CD4-positive, alpha-beta T cell (primary cell): ENCODE measurements at places on chromosomes 3 and 15.

- DNase-seq: no peak
Observed at GRCh38 chr3:94413336-94414108, 350.7 kb downstream of the NSUN3 start.

- DNase-seq: no peak
Observed at GRCh38 chr15:23897531-23897930, 210.4 kb upstream of the NDN start.

- no peak for DNase-seq
Observed at GRCh38 chr3:26560081-26560480, 62.5 kb upstream of the LRRC3B start.

- DNase-seq: no peak
Observed at GRCh38 chr3:73206030-73206429, 144.6 kb downstream of the EBLN2 start.

DNA sequence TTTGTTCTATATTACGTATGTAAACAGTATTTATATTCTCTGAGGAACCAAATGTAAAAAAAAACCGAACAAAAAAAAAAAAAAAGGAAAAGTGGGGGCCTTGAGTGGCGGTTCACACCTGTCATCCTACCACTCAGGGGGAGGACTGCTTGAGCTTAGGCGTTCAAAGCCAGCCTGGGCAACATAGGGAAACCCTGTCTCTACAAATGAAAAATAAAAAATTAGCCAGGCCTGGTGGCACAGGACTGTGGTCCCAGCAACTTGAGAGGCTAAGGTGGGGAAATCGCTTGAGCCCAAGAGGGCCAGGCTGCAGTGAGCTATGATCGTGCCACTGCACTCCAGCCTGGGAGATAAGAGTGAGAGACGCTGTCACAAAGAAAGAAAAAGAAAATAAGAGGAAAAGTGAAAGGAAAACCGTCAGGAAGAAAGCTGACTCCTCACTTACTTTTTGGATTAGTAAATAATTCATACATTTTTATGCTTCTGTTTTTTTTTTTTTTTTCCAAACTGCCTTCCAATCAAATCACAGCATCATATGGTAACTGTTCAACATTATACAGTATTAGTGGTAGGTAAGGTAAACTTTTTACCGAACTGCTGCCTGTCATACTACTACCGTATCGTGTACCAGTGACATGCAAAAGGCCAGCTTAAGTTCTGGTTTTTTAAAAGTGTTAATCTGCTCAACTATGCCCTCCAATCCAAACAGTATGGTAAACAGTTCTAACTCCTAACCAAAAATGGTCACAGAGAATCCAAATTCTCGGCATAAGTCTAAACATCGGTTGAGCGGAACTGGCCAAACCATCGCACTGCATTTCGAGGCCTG is 1.2 kb downstream of the PHC3 start:
- no peak for DNase-seq

- DNase-seq: no peak
Observed at GRCh38 chr15:62994439-62994838, 48.1 kb upstream of the TPM1 start.

- no peak for DNase-seq
Observed at GRCh38 chr3:174986685-174987084, 127.6 kb downstream of the NAALADL2 start.

- DNase-seq: no peak
Observed at GRCh38 chr3:13138833-13139145, 65.6 kb upstream of the IQSEC1 start.

- no peak for DNase-seq
Observed at GRCh38 chr3:33636125-33636850, 81.8 kb downstream of the CLASP2 start.

- DNase-seq: no peak
Observed at GRCh38 chr3:81393251-81393650, 368.2 kb downstream of the GBE1 start.

DNA sequence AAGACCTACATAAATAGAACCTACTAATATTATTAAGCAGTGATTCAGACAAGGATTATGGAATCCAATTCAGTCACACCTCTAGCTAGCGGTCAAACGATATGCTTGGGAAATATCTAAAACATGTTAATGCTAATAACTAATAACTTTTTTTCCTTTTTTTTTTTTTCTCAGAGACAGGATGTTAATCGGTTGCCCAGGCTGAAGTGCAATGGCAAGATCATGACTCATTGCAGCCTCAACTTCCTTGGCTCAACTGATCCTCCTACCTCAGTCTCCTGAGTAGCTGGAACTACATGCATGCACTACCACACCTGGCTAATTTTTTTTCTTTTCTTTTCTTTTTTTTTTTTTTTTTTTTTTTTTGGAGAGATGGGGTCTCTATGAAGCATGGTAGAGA is 124.1 kb downstream of the NR2E3 start:
- DNase-seq: no peak

DNA sequence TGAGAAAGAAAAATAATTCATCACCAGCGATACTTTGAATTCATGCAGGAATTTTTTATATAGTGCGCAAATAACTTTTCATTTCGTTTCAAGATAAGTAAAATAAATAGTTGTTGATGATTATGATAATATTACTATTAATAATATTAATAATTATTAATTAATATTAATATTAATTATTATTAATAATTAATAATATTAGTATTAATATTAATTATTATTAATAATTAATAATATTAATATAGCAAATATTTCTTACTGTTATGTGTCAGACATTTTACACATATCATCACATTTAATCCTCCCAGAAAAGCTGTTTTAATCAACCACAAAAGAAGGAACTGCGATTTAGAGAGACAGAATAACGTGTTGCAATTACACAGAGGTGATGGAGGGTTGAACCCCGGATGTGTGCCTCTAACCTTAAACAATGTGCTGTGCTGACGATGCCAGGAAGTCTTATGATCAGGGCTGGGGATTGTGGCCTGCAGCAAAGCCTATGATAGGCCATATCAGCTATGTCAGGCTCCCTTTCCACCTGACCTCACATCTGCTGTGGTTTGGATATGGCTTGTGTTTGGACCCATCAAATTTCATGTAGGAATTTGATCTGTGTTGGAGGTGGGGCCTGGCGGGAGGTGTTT is 263.5 kb upstream of the NR2F2 start:
- no peak for DNase-seq

- no peak for DNase-seq
Observed at GRCh38 chr15:69060041-69060481, 45.6 kb downstream of the NOX5 start.

DNA sequence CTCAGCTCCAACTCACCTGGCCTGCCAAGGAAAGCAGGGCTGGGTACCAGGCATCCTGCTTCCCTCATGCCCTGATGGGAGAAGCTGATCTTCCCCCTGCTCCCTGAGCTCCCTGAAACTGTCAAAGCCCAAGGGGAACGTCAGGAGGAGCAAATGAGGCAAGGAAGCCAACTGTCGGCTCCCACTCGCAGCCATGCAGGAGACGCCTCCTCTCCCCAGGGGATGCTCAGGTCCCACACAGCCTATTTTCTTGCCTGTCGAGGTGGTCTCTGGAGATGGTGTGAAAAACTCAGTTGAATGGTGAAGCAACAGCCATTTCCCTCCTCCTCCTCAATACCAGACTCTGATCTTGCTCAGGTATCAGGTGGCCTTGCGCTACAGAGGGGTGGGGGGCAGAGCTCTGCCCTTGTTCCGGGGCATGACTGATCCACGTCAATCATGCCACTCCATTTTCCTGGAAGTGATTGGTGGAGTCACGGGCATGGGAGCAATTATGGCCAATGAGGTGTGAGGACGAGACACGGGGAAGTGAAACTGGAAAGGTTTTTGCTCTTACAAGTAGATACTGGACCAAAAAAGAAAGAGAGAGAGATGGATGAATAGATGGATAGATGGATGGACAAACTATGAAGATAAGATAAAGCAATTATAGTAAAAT is 58.2 kb downstream of the SLC6A1 start:
- no peak for DNase-seq

- no peak for DNase-seq
Observed at GRCh38 chr3:42336103-42336502, 70.1 kb upstream of the CCK start.

GRCh38 chr3:154236331-154236730 is 88.0 kb downstream of the DHX36 start:
- no peak for DNase-seq

DNA sequence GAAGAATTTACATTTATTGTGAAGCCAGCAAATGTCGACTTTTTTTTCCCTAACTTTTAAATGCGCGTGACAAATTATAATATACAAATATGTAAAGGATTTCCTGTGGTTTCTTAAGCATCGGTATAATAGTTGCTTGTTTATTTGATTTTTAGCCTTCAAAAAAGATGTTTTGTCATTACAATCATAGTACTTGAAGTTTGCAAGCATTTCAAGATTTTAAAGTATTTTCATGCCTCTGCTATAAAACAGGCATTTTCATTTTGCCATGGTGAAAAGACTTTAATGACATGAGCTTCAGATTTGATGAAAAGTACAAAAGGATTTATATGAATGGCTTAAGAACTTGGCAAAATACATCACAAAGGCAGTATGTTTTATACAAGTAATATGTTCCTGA is 9.4 kb upstream of the P2RY12 start:
- DNase-seq: no peak

GRCh38 chr3:184740509-184741258 is 28.8 kb upstream of the MAGEF1 start:
- DNase-seq: no peak

GRCh38 chr3:188595890-188596376 is 442.0 kb downstream of the LPP start:
- DNase-seq: no peak

DNA sequence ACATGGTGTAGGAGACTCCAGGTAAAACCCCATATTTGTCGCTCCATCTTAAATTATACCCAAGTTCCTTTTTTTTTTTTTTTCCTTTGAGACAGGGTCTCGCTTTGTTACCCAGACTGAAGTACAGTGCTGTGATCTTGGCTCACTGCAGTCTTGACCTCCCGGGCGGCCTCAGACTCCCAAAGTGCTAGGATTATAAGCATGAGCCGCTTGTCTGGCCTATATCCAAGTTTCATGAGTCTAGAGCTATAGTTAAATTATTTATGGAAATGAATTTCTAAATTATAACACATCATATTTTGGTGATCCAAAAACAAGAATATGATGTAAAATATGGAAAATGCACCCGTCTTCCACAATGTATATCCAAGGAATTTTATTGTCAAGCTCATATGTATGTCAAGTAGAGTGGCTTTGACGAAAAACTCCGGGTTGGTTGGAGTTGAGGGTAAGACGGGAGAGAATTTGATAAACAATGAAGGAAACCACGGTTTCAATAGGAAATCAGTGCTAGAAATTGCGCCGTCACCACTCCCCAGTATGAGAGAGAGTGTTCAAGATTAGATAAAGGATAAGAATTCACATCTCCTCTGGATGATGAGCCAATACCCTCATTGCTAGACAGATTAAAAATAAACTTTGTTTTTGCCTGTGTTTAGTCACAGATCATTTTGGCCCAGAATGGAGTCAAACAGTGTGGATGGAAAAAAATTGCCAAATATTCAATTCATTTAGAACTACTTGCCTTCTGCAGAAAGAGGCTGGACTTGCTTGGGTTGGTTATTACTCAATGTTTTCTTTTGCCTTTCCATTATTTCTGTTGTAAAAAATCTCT is 209.2 kb upstream of the NR2F2 start:
- DNase-seq: no peak

DNA sequence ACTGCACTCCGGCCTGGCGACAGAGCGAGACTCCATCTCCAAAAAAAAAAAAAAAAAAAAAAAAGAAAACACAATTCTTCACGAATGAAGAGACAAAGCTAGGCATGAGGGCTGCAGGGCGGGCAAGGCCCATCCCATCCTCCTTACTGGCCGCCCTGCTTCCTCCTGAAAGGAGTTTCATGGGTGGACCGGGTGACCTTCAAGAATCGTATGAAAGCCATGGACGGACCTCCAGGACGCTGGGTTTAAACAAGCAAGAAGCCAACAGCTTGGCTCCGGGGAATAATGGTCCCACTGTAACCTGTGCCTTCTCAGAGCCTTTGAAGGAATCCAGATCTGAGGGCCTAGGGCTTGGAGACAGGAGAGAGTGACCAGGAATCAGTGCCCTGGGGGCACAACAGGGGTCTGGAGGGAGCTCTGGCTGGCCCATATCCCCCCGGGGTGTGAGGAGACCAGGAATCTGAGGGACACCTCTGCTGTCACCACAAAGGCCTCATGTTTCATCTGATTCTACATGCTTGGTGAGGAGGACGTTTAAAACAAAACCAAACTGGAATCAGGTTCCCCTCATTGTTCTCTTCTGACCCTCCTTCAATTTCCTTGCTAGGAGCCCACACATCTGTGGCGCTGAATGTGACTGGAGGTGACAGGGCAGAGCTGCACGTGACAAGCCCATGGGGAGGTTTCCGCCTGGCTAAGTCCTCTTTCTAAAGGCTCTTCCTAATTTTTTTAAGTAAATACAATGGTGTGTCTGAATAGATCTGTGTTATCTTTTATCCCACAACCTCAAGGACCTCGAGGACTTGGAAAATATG is 46.1 kb downstream of the WHAMM start:
- no peak for DNase-seq

DNA sequence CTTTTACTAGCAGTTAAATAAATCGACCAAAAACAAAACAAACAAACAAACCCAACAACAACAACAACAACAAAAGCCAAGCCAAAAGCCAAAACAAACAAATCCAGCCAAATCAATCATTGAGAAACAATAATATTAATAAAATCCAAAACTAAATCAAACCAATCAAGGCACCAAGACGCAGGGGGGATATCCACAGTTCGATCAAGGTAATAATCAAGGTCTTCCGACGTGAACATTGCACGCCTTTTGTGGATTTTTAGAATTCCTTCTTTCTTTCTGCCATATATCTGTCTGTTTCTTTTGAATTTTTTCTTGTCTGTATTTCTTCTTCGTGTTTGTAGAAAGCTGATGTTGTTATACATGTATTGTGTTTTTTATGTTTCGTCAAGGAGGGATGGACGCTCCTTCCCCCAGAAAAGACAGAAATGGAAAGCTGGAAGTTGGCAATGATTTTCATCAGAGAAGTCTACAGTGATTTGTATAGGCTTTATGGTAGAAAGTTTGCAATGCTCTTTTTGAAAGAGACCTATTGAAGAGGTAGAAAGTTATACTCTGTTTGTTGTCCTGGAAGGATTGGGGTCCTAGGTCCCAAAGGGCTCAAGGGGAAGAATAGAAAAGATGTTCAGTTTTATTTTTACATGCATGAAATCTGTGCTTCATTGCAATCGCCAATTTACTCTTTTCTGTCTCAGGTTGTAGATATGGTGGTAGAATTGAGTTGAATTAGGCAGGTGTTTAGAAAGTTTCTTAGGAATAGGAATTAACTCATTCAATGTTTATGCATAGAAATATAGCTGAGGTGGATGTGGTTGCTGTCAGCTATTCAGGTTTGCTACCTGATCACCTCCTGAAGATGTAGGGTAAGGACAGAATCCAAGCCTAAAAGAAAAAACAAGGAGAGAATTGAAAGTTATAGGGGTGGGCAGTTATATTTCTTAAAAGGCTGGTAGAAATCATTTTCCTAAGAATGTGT is 1.2 kb downstream of the ARPP21 start:
- no peak for DNase-seq

GRCh38 chr3:101273608-101274007 is 46.8 kb downstream of the IMPG2 start:
- no peak for DNase-seq

GRCh38 chr3:8975081-8976020 is 12.1 kb upstream of the RAD18 start:
- no peak for DNase-seq
